ENCODE measurements at places on chromosomes 12 and 14.

DNA sequence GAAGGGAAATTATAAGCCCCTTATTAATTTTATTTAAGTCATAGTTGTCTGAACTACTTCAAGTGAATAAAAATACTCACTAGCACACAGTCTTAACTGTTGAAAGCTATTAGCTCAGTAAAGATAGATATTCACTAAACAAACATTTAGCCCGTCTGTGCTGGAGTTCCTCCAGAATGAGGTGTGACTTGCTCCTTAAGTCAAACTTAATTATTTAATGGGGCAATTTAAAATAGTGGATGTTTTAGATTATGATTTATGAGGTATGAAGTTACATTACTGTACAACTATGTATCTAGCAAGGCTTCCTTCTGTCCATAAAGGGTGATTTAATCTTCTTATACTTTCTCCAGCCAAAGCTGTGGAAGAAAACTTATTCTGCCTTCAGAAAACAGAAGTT lies 414.0 kb upstream of the FLRT2 start:
- DNase-seq = no peak

- no peak for DNase-seq
Measured at GRCh38 chr12:104627231-104627989, 170.7 kb downstream of the CHST11 start.

GRCh38 chr12:113048716-113049127 lies 7.8 kb upstream of the DTX1 start:
- DNase-seq = peak; percentile 77

- peak; percentile 5 for DNase-seq
Measured at GRCh38 chr12:108333898-108334699, 5.0 kb downstream of the CMKLR1 start.

- DNase-seq = no peak
Measured at GRCh38 chr12:105980085-105980484, 158.7 kb downstream of the NUAK1 start.

DNA sequence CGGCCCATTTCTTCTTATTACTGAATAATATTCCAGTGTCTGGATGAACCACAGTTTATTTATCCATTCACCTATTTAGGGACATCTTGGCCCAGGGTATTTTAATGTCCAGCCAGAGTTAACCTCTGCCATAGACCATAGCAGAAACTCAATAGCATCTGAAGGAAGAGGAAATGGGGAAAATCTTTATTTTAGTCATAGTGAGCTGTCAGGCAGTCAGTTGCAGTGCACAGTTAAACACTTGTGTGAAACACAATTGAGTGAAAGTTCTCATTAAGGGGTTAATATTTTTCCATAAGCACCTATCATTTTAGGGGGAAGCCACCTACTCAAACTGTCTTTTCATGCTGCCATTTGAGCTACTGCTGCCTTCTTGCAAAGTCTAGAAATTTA lies 197.3 kb upstream of the PPFIA2 start:
- DNase-seq = no peak

- DNase-seq = no peak
Measured at GRCh38 chr12:34287437-34287836, 265.1 kb downstream of the ALG10 start.

DNA sequence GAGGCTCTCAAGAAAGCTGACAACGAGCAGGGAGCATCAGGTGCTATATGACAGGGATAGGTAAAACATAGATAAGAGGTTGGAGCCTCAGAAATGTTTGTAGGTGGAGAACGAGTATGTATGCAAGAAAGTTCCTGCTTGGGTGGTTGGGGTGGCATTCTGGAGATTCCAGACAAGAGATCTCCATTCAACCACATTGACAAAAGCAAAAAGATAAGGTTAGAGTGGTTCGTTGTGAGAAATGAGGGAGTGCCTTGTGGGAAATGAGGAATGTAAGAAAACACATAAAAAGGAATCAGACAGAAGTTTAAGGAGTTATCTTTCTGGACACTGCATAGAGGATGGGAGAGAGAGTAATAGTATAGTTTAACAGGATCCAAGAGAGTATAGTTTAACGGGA lies 290.3 kb downstream of the DPF3 start:
- DNase-seq = no peak

DNA sequence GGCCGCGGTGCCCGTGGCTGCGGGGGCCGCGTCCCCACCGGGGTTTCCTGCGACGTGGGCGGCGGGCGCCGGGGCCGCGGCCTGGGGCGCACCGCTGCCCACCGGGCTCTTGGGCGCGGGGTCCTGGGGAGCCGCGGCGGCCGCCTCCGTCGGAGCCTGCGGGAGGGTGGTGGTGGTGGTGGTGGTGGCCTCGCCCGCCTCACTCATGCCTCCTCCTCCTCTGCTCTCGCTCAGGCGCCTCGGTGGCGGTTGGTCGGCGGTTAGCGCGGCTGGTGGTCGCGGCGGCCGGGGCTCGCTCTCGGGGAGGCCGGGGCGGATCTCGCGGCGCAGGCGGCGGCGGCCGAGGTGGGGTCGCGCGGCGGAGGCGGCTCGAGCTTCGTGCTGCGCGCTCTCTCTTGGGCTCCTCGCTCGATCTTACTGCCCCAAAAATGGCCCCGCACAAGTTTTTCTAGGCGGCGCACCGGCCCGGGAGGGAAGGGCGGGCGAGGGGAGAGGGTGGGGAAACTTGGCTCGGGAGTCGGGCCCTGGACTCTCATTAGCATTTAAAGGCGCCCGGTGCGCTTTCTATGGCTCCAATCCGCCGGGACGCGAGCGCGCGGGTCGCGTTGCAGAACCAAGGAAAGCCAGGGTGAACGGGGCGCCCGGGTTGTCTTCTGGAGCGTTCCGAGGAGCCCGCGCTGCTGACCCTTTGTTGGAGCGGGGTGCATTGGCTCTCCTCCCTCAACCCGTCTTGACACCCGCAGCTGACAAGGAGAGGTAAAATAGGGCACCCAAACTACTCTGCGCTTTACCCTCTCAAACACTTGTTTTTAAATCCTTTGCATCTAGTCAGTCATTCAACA lies at the start of gene YBX3:
Gene YBX3 (minus strand): TSS at position 419 of the 842 bp plus-strand sequence. CDS start 212 bp downstream, at position 207.
- DNase-seq = peak; percentile 92

DNA sequence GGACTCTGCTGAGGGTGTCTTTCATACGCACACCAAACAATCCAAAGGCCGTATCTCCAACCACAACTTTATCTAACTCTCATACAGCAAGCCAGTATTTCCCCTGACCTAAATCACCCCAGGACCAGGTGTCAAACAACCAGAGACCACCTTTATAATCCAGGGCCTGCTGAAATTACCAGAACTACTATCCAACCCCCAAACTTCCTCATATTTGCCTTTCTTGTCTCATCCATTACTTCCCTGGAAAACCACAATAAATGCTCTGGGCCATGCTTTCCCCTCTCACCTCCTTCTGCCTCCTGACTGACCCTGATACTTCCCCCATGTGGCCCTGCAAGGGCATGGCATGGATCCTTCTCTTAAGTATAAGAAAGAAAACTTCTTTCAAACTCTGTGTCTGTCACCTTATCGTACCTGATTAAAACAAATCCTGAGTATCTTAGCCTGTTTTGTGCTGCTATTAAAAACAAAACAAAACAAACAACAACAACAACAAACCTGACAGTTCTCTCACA lies 44.7 kb upstream of the CRACR2A start:
- no peak for DNase-seq

GRCh38 chr12:68169213-68169889 lies 9.8 kb upstream of the IFNG start:
- no peak for DNase-seq

- DNase-seq = peak; percentile 34
Measured at GRCh38 chr12:56581418-56582145, 48.5 kb downstream of the BAZ2A start.

GRCh38 chr12:123396954-123397353 lies 13.0 kb downstream of the KMT5A start:
- no peak for DNase-seq

DNA sequence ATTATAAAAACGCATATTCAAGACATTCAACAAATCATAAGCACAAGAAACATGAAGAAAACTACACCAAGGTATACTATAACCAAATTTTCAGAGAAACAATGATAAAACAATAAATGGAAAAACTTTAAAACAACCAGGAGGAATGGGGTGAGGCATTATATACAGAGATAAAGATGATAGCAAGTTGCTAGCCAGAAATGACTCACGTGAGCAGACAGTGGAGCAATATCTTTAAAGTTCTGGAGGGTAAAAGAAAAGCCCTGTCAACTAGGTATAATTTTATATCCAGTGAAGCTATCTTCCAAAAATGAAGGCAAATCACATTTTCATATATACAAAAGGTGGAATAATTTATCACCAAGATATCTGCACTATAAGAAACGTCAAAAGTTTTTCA lies 97.8 kb upstream of the PCED1B start:
- no peak for DNase-seq

GRCh38 chr14:40362856-40363255 lies 930.6 kb upstream of the FBXO33 start:
- DNase-seq = no peak

GRCh38 chr12:16467272-16467671 lies 119.8 kb downstream of the MGST1 start:
- DNase-seq = no peak

- DNase-seq = peak; percentile 74
Measured at GRCh38 chr12:76268267-76268666, 79.9 kb downstream of the BBS10 start.

- no peak for DNase-seq
Measured at GRCh38 chr14:92507174-92507768, 6.3 kb upstream of the RIN3 start.

DNA sequence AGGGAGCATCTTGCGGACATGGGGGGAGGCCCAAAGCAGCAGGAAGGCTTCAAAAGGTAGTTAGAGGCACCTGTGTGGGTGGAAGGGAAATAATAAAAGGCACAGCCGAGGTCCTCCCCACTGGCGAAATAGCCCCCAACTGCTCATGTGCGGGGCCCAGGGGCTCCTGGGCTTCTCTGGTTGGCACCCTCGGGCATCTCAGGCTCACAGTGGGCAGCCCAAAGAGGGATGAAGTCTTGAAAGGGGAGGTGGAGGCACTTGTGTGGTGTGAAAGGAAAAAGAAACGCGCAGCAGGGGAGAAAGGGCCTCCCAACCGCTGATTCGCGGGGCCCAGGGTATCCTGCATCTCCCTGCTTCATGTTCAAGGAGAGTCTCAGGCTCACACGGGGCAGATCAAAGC lies 579.4 kb downstream of the ALG10 start:
- no peak for DNase-seq

GRCh38 chr12:11830307-11830801 lies 180.9 kb downstream of the ETV6 start:
- DNase-seq = no peak

GRCh38 chr12:88334271-88334670 lies 192.2 kb downstream of the TMTC3 start:
- DNase-seq = peak; percentile 94

GRCh38 chr12:48894271-48894670 lies 28.6 kb upstream of the RND1 start:
- DNase-seq = no peak

DNA sequence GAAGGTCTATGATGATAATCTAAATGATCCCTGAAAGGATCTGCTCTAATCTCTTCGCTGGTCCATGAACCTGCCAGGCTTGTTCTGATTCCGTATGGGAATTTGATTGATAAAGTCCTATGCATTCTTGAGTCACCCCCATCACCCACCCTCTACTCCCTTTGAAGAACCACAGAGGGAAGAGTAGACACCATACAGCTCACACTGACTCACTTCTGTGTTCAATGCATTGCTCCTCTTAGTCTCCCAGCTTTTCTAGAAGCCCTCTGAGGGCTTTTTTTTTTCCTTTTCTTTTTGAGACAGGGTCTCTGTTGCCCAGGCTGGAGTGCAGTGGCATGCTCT lies 18.5 kb upstream of the GPRC5A start:
- DNase-seq = peak; percentile 71

DNA sequence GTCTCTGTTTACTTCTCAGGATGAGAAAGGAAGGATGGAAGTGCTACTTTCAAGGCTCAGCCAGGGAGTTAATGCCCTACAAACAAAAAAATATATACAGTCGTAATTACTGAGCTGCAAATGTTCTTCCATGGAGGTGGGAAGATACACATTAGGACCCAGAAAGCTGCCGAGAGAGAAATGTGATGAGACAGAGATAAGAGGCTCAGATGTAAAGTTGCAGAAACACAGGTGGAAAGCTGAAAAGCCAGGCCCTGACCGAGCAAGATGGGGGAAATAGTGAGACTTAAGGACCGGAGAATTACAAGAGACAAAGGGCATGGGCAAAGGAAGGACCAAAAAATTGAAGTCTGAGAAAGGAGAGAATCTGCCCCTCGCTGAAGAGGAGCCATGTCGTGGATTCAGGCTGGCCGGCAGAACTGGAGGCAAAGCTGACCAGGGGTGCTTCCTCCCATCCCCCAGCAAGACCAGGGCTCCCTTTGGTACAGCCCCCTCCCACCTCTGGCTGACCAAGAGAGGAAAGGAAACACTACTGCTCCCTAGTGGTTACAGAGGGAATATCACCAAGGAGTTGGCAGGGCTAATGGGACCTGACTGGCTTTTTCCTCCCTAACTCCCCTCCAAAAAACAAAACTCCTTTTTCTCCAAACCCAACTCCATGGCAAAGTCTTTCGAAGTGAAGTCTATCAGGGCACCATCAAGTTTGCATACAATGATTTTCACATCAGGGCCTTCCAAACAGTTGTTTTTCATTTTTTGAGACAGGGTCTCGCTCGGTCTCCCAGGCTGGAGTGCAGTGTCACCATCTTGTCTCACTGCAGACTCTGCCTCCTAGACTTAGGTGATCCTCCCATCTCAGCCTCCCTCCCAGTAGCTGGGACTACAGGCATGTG lies 12.1 kb downstream of the ZFHX2 start:
- peak; percentile 42 for DNase-seq

GRCh38 chr12:89936631-89937030 lies 228.0 kb upstream of the ATP2B1 start:
- DNase-seq = no peak

DNA sequence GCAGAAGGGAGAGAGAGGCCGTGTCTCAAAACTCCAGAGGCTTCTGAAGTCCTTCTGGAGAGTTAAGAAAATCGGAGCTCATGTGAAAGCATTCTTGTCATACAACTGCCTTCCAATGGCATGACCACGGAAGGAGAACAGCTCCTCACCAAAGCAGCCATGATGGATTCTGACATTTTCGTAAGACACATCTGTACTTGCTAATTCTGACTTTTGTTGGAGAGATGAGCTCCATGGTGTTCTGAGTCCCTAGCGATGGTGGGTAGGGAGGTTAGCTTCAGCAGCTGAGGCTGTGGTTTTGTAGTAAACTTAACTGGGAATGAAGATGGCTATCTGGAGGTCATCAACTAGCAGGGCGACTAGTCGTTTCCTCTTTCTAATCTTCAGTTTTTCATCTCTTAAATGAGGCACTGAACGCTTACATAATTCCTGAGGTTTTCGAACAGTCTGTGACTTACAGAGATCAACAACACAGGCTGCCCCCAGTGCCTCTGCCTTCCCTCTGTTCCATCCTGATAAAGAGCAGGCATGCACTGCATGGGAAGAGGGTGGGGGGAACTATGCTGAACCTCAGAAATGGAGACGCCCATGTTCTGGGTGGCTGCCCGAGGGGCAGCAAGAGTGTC lies 28.6 kb upstream of the DICER1 start:
- no peak for DNase-seq

DNA sequence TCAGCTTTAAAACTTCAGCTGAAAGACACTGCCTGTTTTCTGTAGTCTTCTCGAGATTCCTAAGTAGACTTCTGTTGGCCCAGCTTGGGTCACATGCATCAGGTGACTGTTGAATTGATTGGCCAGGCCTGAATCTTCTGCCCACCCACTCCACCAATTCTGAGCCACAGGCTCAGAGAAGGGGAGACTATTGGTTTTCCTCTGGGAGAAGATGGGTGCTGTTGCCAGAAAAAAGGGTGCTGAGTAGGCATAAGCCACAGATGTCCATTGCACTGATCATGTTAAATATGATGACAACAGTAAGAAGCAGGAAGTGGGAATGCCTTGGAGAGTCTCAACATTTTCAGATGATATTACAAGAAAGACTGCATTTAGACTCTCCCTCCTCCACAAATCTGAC lies 6.8 kb upstream of the SPTLC2 start:
- DNase-seq = no peak

- DNase-seq = peak; percentile 5
Measured at GRCh38 chr12:123712780-123713319, 697 bp downstream of the ATP6V0A2 start.

Measured in cardiac fibroblast (primary cell).